Bronchial epithelial cell (primary cell): ENCODE measurements at places on chromosomes 1 and 21. TPM values are rescaled to one million over a fixed set of nuclear protein-coding genes. Genes with fewer than 3 reads are reported as not detected.

GPR25 gene
- not detected in 2 replicates for total RNA-seq

GPR52 gene
- total RNA-seq, result 1.1 and 1.5 TPM in 2 replicates

AMY1C gene
- total RNA-seq, result 0.26 TPM in 2 replicates

MTARC2 gene
- 1.7 and 2.6 TPM in 2 replicates for total RNA-seq

HSPB7 gene
- under 0.01 TPM in 1 of 2 replicates, not detected in the other for total RNA-seq

MIXL1 gene
- not detected in 2 replicates for total RNA-seq

IQCC gene
- total RNA-seq, result 2.6 and 3.6 TPM in 2 replicates

GSTM4 gene
- 0.53 and 1.9 TPM in 2 replicates for total RNA-seq

CFAP45 gene
- 0.53 and 0.90 TPM in 2 replicates for total RNA-seq

BRDT gene
- not detected in 2 replicates for total RNA-seq

FMOD gene
- total RNA-seq, result 0.26 TPM in 1 of 2 replicates, not detected in the other

CNKSR1 gene
- total RNA-seq, result 11.8 and 15.8 TPM in 2 replicates

OR14I1 gene
- not detected in 2 replicates for total RNA-seq

OXCT2 gene
- 1.0 and 1.1 TPM in 2 replicates for total RNA-seq

FAM72C gene
- not detected in 2 replicates for total RNA-seq

AIM2 gene
- not detected in 2 replicates for total RNA-seq

VWA5B1 gene
- not detected in 2 replicates for total RNA-seq
